ENCODE measurements at places on chromosomes 5 and 9.

GRCh38 chr9:114432323-114433067 lies 44.7 kb upstream of the AKNA start:
- no peak for DNase-seq

- DNase-seq: no peak
These were observed 126.5 kb downstream of the RPS23 start for GRCh38 chr5:82151662-82152061.

- DNase-seq: no peak
These were observed 16.2 kb downstream of the MIGA2 start for GRCh38 chr9:129052592-129052991.

- peak; percentile 34 for DNase-seq
These were observed 34.8 kb upstream of the TRIO start for GRCh38 chr5:14108170-14108996.

DNA sequence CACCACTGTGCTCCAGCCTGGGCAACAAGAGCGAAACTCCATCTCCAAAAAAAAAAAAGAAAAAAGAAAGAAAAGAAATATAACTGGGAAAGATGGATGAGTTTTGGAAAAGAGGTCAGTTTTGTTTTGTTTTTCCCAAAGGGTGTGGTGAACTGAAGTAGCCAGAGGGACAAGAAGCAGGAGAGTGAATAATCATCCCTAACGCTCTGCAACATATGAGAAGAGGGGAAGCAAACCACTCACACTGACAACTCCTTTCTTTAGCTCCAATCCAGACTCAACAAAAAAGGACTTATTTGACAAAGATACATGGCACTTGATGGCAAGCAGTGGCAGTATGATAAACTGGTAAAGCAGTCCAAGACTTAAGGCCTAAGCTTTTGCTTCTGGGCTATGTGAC lies 176.1 kb upstream of the HMHB1 start:
- no peak for DNase-seq

DNA sequence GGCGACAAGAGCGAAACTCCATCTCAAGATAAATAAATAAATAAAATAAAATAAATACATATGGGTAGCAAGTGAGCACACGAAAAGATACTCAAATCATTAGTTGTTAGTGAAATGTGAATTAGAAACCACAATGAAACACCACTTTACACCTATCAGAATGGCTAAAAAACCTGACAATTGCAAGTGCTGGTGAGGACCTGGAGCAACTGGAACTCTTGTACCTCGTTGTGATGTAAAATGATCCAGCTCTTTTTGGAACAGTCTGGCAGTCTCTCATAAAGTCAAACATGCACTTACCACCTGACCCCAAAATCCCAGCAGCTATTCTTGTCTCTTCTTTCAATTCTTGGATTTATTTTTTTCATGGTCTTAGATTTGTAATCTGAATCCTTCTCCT lies 69.2 kb upstream of the FBXW11 start:
- DNase-seq: no peak

- DNase-seq: no peak
These were observed 267.5 kb downstream of the ZSWIM6 start for GRCh38 chr5:61599370-61600122.

GRCh38 chr9:127991017-127991756 lies 10.4 kb upstream of the EEIG1 start:
- DNase-seq: no peak

DNA sequence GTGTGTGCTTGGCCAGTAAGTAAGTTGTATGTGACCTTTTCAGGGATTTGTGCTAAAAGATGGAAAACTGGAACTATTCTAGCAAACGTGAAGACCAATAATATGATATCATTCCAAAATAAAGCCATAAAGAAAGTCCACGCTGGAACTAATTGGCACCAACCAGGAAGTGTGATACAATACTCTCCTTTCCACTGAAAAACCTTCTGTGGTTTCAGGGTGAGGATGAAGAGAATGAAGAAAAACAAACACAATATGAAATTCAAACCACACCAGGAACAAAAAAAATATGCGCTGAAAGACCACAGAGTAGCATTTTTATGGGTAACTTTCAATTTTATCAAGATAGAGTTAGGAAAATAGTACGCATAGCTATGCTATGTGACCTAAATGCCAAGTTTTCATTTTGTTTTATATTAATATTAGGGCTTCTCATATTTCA lies 105.8 kb downstream of the EFNA5 start:
- no peak for DNase-seq

DNA sequence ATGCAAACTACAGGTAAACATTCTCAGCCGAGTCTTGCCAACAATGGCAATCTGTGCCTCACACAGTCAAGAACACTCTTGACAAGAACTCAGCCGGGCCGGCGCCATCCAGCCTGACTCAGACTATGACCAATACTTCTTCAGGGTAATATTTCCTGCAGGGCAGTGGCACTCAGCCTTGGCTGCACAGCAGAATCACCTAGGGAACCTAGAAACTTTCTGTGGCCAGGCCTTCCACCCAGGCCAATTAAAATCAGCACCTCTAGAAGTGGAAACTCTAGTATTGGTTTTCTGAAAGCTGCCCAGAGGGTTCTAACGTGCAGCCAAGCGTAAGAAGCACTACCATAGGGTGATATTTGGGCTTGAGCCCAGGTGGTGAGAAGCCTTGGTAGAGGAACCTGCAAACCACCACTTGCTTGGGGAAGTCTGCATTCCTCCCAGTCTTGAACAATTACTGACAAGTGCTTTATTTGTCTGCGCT lies 120.6 kb downstream of the TTLL11 start:
- DNase-seq: no peak

DNA sequence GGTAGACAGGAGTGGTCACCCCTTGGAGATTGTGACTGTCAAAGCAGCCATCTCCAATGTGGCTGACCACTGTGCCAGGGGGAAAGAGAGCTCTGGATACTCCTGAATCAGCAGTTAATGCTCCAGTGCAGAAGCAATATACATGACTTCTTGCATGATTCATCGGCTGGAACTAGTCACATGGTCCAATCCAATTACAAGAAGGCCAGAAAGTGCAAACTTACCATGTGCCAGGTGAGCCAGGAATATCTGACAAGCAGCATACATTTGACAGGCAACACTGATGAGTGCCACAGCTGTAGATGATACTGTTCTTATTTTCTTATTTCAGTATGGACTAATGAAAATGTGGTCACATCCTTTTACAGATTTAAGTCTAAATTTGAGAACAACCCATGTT lies 440.0 kb upstream of the MPDZ start:
- no peak for DNase-seq

GRCh38 chr5:160470437-160471361 lies 49.0 kb downstream of the PTTG1 start:
- no peak for DNase-seq

GRCh38 chr5:68071736-68072135 lies 143.8 kb upstream of the PIK3R1 start:
- no peak for DNase-seq

- DNase-seq: no peak
These were observed 476.3 kb downstream of the RAB3C start for GRCh38 chr5:59058969-59059687.

- no peak for DNase-seq
These were observed 408.8 kb downstream of the ADGRV1 start for GRCh38 chr5:90967443-90967842.

GRCh38 chr9:35829084-35829763 lies at the start of gene TMEM8B:
TMEM8B (plus strand) TSS chr9:35829228; CDS start chr9:35829448, 220 bp downstream.
- DNase-seq: peak; percentile 98

GRCh38 chr5:92850886-92851285 lies 730.1 kb downstream of the NR2F1-AS1 start:
- no peak for DNase-seq

- DNase-seq: no peak
These were observed 43.0 kb upstream of the SARDH start for GRCh38 chr9:133780962-133781827.

- peak; percentile 66 for DNase-seq
These were observed 1.1 kb downstream of the PTGER4 start for GRCh38 chr5:40680741-40681362.

- no peak for DNase-seq
These were observed 215.2 kb downstream of the TLE1 start for GRCh38 chr9:81474125-81474524.

DNA sequence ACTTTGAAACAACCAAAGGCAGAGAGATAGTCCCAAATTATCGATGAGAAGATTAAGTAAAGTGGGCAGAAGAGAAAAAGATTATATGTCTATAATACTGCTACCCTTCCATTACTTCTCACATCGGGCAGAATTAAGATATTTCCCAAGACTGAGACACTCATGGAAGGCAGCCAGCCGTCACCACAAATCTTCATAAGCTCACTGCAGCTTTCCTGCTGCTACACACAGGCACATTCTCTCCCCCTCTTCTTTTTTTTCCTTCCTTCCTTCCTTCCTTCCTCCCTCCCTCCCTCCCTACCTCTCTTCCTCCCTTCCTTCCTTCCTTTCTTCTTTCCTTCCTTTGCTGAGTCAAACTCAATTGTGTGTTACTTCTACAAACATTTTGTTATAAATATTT lies 58.7 kb upstream of the SPATA31C2 start:
- DNase-seq: no peak

GRCh38 chr9:4604678-4605095 lies 57.4 kb upstream of the PLPP6 start:
- peak; percentile 73 for DNase-seq

DNA sequence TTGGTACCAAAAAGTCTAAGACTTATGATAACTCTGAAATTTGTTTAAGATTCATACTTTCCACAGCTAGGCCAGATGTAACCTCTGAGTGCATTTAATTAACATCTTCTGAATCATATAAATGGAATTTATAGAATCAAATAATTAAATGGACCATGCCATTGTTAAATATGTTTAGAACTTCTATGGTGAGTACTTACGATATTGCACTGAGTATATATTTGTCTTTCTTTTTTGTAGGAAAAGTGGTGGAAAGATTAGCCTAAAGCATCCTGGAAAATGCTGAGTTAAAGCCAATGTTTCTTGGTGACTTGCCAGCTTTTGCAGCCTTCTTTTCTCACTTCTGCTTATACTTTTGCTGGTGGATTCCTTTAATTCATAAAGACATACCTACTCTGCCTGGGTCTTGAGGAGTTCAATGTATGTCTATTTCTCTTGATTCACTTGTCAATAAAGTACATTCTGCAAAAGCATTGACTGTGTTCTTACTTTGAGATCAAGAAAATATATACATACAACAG lies 11.9 kb downstream of the SPINK6 start:
- no peak for DNase-seq

- no peak for DNase-seq
These were observed 163.5 kb upstream of the EGFLAM start for GRCh38 chr5:38094889-38095288.

DNA sequence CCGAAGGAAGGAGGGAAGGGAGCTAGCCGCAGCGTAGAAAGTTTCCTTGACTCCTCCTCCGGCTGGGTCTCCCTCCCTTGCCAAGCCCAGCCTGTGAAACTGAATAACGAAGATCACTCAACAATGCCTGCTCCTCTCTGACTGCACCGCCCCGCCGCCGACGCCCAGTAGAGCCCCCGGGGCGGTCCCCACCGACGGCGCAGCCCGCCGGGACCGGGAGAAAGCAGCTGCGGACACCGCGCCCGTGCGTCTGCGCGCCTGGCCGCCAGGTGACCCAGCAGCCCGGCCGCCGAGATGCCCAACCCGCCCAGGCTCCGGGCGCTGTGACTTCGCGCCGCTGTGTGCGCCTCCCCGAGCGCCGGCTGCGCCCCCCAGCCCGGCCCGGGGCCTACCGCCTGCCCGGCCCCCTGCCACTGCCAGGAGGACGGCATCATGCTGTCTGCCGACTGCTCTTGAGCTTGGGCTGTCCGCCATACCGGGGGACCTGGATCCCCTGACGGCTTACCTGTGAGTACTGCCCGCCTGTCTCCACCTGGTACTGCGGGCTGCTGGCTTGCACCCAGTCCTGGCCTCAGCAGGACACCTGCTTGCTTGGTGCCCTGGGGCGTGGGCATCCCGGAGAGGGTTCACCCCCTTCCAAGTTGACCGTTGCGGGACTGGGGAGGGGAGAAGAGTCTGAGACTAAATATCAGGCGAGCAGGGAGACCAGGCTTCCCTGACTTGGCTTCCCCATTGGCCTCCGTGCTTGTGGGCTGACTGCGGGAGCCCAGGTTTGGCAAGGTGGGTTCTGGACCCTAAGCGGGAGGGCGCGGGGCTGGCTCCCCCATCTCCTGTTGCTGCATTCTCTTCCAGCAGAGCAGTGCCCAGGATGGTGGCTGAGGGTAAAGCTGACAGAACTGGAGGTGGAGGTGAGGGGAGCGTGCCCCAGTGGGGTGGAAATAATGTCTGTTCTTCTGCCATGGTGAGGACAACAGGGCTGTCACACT lies 26.2 kb upstream of the SPTLC1 start:
- DNase-seq: no peak

- no peak for DNase-seq
These were observed 17.8 kb upstream of the LRRC70 start for GRCh38 chr5:62560786-62561185.

DNA sequence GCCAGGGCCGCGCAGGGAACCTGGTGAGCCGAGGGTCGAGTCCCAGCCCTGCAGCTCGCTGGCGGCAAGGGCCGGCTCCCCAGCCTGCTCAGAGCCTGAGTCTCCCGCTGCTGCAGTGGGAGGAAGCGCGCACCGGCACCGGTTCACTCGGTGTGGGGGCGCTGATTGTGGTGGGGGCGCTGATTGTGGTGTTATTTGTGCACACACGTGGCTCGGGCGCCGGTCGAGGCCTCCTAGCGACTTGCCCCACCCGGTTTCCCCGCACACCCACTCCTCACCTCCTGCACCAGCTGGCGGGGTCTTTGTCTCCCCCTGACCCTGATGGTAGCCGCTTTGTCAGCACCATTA lies 266.7 kb downstream of the NSG2 start:
- DNase-seq: no peak

GRCh38 chr5:78519198-78519941 lies 129.2 kb downstream of the LHFPL2 start:
- no peak for DNase-seq

DNA sequence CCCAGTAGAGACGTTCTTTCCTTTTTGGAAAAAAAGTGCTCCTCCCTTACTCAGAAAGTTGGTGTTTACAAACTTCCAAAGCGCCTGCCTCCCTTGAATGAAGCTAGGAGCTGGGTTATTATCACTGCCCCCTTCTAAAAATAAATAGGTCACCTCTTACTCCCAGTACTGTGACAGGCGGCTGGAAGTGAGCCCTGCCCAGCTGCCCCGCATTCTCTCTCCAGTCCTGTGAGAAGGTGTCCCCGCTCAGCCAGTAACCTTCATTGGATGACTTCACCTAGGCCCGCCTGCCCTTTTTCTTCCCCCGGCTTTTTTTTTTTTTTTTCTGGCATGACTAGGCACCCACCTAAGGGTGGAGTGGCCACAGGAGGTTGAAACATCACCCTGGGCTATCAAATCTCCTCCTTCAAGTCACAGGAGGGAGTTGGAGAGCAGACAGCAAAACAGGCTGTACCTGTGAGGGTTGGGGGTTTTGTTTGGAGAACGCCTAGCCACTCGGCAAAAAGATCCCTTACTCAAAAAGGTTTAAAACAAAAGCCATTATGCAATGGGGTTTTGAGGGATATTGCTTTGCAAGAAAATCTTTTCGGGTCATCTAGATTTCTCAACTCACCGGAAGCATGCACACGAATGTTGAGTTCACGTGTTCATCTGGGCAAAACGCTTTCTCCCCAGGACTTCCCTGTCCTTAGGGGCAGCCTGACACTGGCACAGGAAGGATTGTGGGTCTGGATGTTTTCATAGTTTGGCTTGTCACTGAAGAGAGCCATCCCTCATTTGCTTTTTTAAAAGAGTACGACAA lies 43.3 kb upstream of the ZNF622 start:
- DNase-seq: no peak

All from CD4-positive, alpha-beta T cell treated with Interleukin-6 for 4 hours (primary cell).